ENCODE measurements at places on chromosomes 7 and 10.

DNA sequence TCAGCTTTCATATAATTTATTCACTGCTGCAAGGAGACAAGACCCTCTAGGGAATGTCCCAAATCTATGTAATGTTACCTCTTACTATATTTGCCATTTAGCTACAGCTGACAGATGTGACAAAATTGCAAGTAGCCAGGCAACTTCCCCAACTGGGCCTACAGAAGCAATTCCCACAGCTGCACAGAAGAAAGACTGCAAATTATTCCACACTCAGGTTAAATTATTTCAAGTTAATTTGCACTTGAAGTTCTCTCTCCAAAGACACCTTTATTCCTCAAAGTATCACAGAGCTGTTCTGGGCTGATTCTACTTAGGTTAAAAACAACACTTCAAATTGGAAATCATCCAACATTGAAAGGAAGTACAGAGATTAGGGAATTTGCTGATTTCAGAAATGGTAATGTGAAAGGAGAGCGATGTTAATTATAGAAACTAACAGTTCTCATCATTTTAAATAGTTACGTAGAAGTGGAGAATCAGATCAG is 133.6 kb downstream of the THSD7A start:
- DNase-seq = no peak

DNA sequence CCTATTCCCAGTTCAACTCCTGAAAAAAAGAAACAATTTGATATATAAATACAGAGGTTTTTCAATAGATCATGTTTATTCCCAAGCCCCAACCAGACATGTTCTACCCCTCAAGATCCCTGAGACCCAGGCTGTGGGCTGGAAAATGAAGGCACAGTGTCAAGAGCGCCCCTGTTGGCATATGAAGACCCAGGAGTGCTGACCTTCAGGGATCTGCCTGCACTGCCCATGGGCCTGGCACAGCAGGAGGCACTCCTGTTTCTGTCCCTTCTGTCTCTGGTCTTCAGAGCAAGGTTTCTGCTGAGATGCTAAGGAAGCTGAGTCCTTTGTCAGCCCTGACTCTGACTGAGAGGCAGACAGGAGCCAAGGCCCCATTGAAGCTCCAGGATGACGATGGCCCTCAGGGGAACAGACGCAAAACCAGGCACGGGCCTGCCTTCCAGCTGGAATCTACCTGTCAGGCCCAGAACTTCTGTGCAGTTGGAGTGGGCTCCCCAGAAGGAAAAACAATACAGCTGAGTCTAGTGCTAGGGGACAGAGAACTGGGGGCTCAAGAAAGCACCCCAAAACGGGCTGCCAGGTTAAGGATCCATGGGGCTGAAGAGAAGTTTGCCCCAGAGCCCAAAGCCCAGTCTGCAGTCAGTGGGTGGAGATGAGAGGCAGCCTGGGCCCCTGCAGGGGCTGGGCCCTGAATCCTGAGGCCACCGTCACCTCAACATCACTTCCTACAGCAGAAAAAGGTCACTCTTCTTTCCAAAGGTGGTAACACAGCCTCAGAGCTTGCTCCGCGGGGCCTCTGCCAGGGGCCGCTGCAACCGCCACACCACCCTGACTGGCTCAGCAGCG is 6.7 kb upstream of the AIFM2 start:
- DNase-seq = no peak

- no peak for DNase-seq
Measured at GRCh38 chr7:41882745-41883420, 180.0 kb upstream of the INHBA start.

DNA sequence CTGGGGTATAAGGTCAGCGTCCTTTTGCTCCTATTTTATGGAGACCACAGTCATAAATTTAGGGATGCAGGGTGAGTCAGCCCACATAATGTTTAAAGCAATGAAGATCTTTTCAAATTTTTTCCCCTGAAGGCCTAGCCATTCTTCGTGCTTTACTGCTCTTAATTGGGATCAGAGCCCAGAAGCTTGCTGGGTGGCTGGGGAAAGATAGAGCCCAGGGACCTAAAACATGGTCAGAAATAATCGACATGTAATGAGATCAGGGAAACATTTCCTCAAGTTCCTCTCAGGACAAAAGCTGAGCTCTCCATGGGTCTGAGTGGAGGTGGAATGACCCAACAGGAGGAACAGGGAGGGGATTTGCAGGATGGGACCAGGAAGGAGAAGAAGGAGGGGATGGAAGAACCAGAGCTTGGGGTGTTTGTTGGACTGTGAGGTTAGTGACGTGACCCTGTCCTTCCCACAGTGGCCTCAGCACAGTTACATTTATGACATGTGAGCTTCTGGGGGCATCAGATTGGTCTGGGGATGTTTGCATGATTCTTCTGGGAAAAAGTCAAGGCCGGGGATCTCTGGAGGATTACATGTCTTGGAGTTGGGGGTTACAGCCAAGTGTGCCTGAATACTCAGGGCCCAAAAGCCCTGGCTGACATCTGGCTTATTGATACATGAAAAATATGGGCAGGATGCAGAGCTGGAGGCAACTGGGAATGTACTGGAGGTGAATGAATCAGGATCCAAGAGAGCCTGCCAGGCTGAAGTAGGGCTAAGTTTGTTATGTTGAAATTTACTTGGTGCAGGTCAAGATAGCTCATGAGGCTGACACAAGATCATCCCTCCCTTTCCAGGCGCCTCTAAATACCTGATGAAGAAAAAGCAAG is 477.9 kb downstream of the RPS24 start:
- DNase-seq = no peak

DNA sequence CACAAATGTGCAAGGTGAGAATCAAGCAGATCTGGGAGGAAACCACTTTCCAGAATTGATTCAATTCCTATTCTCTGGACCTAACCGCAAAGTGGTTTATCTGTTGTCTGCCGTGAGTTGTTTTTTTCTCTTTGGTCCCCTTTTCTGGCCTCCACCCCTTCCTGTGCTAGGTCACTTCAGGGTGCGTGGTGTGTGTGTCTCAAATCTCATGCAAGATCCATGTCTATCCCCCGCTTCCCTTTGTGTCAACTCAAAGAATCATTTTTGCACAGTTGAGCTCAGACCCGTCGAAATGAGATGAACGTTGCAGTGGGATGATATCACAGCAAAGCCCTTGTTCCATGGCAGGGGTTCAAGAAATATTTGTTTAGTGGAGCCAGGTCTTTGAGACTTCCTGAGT is 184.5 kb downstream of the GATA3 start:
- DNase-seq = no peak

GRCh38 chr10:75505840-75506506 is 74.5 kb downstream of the LRMDA start:
- DNase-seq = no peak

Measured in stimulated activated CD4-positive, alpha-beta T cell treated with anti-CD3 and anti-CD28 coated beads, Interleukin-4, amount 100 ng/mL, for 4 hours (primary cell).